Osteocyte (in vitro differentiated cells): ENCODE measurements at places on chromosomes 11 and 22. TPM values are rescaled to one million over a fixed set of nuclear protein-coding genes. Genes with fewer than 3 reads are reported as not detected.

The GAB4 gene
- total RNA-seq: not detected in 2 replicates

DNA sequence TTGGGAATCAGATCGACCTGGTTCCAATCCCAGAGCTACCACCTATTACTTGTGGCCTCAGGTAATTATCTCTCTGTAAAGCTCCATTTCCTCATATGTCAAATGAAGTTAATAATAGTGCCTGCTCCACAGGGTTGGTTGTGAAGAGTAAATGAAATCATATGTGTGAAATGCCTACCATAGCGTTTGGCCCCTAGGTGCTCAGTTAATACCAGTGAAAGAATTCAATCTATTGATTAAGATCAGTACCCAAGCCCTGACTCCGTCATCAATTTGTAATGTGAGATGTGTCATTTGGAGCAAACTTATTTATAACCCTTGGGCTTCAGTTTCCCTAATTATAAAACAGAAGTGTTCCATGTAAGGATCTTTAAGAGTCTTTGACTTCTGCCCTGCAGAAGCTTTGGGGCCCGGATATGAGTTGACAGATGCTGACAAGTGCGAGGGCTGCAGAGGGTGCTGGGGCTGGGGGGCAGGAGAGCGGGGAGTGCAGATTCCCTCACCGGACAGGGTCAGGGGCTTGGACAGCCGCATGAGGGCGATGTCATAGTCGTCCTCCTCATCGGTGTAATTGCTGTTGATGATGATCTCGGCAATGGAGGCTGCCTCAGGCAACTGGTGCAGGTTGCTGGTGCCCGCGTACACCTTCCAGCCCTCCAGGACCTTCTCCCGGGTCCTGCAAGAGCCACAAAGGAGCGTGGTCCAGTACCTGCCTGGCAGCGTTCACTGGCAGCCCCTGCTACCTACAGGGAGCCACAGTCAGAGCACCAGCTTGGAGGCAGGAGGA, 20.9 kb downstream of the TMPRSS13 start:
- no peak for DNase-seq

GRCh38 chr11:8329847-8330361, 66.2 kb upstream of the LMO1 start:
- no peak for DNase-seq

DNA sequence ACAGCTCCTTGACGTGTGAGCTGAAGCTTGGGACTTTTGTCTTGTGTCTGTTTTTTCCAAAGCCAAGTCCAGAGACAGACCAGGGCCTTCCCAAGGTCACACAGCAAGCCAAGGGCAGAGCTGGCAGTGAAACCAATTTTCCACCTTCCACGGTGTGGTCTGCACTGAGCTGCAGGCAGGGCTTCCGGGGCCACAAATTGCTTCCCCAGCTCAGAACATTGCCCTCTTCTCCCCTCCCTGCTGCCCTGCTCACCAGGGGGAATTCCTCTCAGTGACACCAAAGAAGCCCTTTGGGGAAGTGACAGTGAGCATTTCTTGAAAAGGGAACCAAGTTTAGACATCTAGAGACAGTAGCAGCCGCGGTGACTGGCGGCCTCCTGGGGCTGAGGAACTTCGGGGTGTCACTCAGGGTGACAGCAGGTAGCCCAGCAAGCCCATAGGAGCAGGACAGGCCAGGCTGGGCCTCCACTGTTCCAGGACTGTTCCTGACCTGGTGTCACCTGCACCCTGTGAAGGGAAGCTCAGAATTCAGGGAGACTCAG, 9.2 kb downstream of the FXYD2 start:
- no peak for DNase-seq
